Renal cortical epithelial cell (primary cell): ENCODE measurements at places on chromosomes 12 and 14.

- DNase-seq, result no peak
These were observed 4.2 kb upstream of the TEP1 start for GRCh38 chr14:20417250-20418186.

GRCh38 chr12:50102646-50103309 lies 1.0 kb upstream of the GPD1 start:
- no peak for DNase-seq

- DNase-seq, result peak; percentile 15
These were observed 332.9 kb downstream of the BCAT1 start for GRCh38 chr12:24615967-24616411.

- DNase-seq, result no peak
These were observed 3.8 kb upstream of the ACADS start for GRCh38 chr12:120721866-120722265.

- DNase-seq, result peak; percentile 94
These were observed 4.4 kb downstream of the TXNRD1 start for GRCh38 chr12:104219908-104220404.

- DNase-seq, result no peak
These were observed 47.7 kb downstream of the HSP90AA1 start for GRCh38 chr14:102039157-102039556.

DNA sequence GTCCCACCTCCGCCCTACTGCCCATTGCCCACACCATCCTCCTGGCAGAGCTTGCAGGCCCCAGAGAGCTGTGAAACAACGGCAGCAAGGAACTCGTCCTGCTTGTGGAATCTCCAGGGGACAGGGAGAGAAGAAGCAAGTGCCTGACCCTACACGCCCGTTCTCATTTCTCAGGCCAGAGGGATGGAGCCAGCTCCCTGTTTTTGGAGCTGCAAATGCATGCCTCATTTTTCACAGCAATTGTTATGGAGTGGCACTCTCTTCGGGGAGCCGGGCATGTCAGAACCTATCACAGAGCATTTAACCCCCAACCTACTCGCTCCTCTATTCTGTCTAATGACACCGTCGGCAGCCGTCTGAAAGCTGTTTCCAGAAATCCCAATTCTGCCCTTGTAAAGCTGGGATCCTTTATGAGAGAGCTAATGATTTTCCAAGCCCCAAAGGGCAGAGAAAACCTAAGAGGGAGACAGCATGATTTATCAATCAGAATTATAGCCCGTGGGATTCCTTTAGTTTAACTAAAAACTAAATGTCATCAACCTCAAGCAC lies 222.3 kb upstream of the NOS1 start:
- DNase-seq, result no peak

DNA sequence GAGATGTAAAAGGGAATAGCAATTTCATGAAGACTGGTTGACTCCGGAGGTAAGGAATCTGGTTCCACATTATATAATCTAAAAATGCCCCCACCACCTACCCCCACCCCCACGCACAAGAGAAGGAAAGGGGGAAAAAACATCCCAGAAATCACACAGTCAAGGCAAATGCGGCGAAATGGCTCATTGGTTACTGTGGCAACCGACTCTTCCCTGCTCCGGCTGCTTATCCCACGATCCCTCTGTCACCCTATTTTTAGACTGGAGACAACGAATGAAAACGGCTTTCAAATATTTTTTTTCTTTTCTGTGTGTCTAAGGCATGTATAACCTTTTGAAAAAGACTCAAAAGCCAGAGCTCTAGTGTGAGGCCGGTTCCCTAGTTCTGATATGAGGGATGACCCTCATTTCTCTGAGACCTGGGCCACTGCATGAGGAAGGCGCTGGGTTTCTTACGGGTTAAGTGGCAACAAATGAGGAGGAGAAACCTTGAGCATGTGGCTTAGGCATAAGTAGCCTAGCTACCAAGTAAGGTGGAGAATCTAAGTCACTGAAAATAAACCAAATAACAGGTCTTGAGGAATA lies 148.3 kb upstream of the GRIN2B start:
- no peak for DNase-seq

DNA sequence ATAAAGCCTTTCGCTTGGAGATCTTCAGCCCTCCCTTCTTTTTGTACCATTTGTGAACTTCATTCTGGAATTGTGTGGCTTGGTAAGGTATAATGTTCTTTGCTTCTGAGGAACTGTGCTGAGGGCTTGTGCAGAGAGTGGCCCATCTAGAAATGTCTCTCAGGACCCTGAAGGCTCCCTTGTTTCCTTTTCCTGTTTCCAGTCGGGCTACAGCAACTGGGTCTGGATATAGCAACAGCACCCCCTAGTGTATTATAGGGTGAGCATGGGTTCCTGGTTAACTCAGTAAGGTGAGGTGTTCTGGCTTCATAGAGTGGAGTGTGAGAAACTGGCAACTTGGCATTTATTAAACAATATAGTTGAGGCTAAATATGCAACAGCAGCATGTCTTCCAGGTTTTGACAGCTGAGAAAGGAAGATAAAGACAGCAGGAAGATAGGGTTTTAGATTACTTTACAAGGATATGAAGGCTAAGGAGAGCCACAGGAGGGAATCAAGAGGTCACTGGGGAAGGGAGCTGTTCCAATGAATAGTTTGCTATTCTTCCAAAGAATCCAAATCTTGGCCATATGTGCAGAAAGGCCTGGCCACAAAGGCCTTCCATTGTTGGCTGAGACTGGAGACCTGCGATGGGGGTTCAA lies 49.1 kb upstream of the RNU6-8 start:
- DNase-seq, result peak; percentile 76

DNA sequence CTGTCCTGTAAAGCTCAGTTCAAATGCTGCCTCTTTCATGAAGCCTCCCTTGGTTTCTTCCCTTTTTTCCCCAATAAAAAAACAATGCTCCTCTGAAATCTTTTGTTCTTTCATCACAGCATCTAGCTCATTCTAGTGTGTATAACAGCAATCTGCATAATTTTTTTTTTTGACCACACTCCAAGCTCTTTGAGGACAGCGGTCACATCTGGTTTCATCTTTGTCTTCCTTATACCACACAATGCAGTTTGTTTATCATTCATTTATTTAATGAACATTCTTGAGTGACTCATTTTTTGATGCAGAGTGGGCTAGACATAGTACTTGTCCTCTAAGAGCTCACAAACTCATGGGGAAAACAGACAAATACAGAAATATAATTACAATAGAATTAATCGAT lies 7.3 kb downstream of the GNG2 start:
- no peak for DNase-seq

GRCh38 chr14:102941419-102942011 lies 19.1 kb downstream of the AMN start:
- DNase-seq, result no peak

- DNase-seq, result peak; percentile 94
These were observed 8.5 kb upstream of the KRT75 start for GRCh38 chr12:52442600-52443061.

GRCh38 chr12:51847643-51848325 lies 734 bp downstream of the FIGNL2 start:
- no peak for DNase-seq
